ENCODE measurements at places on chromosomes 12 and 14. TPM values are rescaled to one million over a fixed set of nuclear protein-coding genes. Genes with fewer than 3 reads are reported as not detected.

The BEST3 gene
- total RNA-seq = not detected

The NYNRIN gene
- total RNA-seq = 11.7 TPM

The HCAR3 gene
- total RNA-seq = not detected

The HOXC10 gene
- total RNA-seq = not detected

The TRIM9 gene
- 2.7 TPM for total RNA-seq

The WDR20 gene
- total RNA-seq = 14.4 TPM

The CPNE6 gene
- not detected for total RNA-seq

The LBHD2 gene
- total RNA-seq = not detected

The ASCL1 gene
- not detected for total RNA-seq

The RGS6 gene
- not detected for total RNA-seq

The AQP6 gene
- not detected for total RNA-seq

The PLEKHH1 gene
- not detected for total RNA-seq

The CERS5 gene
- total RNA-seq = 32.3 TPM

The BHLHE41 gene
- total RNA-seq = 1.3 TPM

The ASPG gene
- not detected for total RNA-seq

The CKAP4 gene
- 177 TPM for total RNA-seq

The CDCA3 gene
- 8.3 TPM for total RNA-seq

The TMTC2 gene
- total RNA-seq = 6.2 TPM

The MYF5 gene
- not detected for total RNA-seq

The GZMB gene
- not detected for total RNA-seq

The SRGAP1 gene
- total RNA-seq = 4.4 TPM

The NOS1 gene
- not detected for total RNA-seq

The STAT2 gene
- total RNA-seq = 62.2 TPM

The SPRING1 gene
- total RNA-seq = 24.3 TPM

The AKAP3 gene
- total RNA-seq = 0.18 TPM

The WIF1 gene
- not detected for total RNA-seq

Data from cardiac atrium fibroblast (primary cell).